DMS53 (cell line): ENCODE measurements at places on chromosomes 5 and 9.

- DNase-seq: no peak
Observed at GRCh38 chr5:42994246-42994554, 45.9 kb downstream of the ANXA2R start.

- DNase-seq: peak; percentile 57
Observed at GRCh38 chr9:78557540-78557939, 260.6 kb downstream of the PSAT1 start.

- no peak for DNase-seq
Observed at GRCh38 chr5:32051796-32052195, 122.3 kb downstream of the GOLPH3 start.

GRCh38 chr9:35740243-35740642, 7.8 kb downstream of the CREB3 start:
- no peak for DNase-seq

GRCh38 chr9:32497921-32498320, 28.1 kb downstream of the RIGI start:
- DNase-seq: no peak

DNA sequence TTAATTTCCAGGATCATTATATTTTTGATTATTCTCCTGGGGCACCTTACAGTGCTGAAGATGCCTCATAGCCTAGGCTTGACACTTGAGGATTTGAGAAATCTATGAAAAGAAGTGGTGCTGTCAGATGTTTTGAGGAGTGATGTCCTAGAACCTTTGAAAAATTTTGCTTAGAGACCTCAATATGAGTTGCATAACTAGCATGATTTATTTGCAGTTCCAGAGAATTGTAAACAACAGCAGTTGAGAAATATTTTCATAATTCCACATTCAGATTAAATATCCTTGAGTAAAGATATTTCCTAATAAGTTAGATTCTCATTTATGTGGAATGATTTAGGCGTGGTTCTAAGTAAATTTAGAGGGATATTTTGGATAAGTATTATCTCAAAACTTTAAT, 225.8 kb downstream of the ADAMTSL1 start:
- DNase-seq: no peak

- no peak for DNase-seq
Observed at GRCh38 chr5:174625591-174626350, 98.6 kb upstream of the MSX2 start.

DNA sequence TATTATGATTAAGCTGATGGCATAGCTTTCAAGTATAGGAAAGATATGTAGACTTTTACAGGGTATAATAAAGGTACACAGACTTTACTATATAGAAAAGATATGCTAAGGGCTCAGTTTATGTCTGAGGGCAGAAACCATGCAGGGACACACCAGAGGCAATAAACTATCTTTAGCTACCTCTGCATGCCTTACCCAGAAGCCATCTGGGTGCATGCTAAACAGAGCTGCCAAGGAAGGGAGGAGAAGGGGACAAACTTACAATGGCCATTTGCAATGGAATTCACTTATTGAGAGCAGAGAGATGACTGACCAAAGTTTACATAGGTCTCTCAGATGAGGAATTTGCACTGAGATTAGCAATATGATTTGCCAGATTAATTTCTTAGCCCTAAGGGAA, 143.1 kb upstream of the NR4A3 start:
- DNase-seq: no peak

GRCh38 chr5:89826938-89827337, 582.6 kb downstream of the CETN3 start:
- DNase-seq: no peak
